ENCODE measurements at places on chromosomes 16 and 17.

DNA sequence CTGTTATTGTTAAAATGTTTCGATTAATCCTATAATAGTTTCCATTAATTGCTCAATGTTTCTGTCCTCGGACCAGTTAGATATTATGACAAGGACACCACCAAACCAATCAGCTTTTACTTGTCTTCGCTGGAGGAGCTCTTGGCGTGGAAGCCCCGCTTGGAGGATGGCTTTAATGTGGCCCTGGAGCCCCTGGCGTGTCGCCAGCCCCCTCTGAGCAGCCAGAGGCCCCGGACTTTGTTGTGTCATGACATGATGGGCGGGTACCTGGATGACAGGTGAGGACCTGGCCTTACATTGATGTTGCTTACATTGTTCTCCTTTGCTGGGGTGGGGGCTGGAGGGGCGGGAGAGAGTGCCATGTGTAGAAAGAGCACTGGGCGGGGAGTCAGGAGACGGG lies 3.0 kb downstream of the ENGASE start:
- DNase-seq, result no peak

- DNase-seq, result no peak
Observed at GRCh38 chr16:87286839-87287626, 30.2 kb downstream of the C16orf95 start.

GRCh38 chr17:61423967-61424649 lies 24.5 kb downstream of the TBX2 start:
- no peak for DNase-seq

DNA sequence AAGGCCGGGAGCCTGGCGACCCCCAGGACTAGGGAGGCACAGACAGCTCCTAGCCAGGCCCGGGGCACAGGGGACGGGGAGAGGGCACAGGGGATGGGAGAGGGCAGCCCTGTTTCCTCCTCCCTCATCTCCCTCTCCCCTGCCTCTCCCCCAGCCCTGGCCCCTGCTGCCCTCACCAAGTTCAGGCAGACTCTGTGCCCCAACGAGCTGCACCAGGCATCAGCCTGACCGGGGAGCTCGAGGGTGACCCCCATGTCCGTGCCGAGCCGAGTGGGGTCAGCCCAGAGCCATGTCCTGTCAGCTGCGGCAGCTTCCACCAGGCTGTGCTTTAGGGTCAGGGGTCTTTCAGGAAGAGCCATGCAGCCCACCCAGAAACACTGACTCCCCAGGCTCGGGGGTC lies 6.0 kb downstream of the CDH15 start:
- DNase-seq, result no peak

DNA sequence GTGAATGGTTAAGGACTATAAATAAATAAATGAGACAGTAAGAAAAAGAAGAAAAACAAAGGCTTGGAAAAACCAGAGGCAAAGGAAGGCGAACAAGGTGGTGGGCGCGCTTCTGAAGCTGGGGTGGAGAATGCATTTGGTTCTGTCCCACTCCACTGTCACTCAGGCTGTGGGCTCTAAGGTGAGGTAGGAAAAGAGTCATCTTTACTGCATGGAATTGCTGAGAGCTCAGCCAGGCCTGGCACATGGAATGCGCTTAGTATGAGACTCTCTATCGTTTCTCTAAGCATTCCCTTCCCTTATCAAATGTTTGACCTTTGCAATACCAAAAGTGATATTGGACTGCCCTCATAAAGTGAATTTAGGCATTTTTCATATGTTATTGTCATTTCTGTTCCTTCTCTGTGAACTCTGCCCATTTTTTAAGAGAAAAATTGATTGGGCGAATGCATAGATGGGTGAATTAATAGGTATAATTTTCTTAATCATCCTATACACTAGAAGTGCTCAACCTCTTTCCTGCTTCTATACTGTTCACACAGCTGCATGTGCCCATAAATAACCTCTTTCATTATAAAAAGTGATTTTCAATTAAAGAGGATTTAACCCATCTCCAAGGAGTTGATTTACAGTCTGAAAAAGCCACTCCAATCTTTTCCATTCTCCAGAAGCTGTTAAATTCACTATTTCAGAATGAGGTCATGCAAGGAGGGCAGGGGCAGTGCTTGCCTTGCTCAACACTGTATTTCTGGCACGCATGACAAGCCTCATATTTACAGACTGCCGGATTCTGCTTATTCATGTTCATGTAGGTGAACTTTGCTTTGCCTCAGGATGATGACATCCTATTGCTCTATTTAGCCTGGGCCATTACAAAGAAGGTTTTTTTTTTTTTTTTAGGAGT lies 87.7 kb downstream of the MYH10 start:
- DNase-seq, result no peak

DNA sequence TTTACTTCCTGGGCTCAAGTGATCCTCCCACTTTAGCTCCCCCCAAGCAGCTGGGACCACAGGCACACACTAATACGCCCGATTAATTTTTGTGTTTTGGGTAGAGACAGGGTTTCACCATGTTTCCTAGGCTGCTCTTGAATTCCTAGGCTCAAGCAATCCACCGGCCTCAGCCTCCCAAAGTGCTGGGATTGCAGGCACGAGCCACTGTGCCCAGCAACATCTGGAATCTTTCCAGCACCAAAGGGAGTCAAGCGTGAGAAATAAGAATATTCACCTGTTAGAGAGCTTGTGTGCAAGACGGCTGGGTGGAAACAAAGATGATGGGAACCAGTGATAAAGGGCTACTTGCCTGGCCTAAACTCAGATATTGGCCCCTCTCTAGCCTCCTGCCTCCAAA lies 14.2 kb upstream of the ALOX12B start:
- DNase-seq, result no peak

GRCh38 chr16:50079397-50080140 lies 13.8 kb downstream of the HEATR3 start:
- no peak for DNase-seq

GRCh38 chr17:66950325-66950724 lies 14.2 kb upstream of the CACNG4 start:
- no peak for DNase-seq

- no peak for DNase-seq
Observed at GRCh38 chr17:75472119-75472518, 15.7 kb downstream of the TMEM94 start.

DNA sequence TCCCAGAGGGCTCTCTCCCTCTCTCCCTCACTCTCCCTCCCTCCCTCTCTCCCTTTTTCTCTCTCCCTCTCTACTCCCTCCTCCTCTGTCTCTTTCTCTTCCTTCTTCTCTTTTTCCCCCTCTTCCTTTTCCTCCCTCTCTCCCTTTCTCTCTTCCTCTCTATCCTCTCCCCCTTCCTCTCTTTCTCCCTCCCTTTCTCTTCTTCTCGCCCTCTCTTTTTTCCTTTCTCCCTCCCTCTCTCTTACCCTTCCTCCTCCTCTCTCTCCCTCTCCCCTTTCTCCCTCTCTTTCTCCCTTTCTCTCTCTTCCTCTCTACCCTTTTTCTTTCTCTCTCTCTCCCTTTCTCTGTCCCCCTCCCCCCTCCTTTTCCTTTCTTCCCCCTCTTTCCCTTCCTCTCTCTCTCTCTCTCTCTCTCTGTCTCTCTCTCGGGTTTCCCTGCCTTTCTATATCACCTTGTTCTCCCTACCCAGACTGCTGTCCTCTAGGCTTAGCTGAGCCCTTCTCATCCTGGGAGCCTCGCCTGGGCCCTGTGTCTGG lies 25.8 kb upstream of the TMEM220 start:
- DNase-seq, result no peak

DNA sequence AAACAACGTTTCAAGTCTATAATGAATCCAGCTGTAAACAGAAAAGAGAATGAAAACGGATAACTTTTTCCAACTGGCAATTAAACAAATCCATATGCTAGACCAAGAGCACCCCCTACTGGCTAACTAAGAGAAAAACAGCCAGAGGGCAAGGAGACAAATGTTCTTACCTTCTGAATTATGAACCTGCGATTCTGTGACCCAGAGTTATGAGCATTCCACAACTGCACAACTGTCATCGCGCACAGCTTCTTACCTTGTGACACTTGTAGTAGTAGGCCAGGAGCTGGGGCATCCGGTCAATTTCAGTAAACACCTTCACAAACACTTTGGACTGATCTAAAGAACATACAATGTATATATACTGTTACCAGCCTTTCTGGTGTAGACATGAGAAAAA lies 18.6 kb downstream of the COG7 start:
- no peak for DNase-seq

GRCh38 chr16:68319185-68319908 lies 8.5 kb downstream of the PRMT7 start:
- DNase-seq, result no peak

- DNase-seq, result no peak
Observed at GRCh38 chr16:77881355-77882030, 93.1 kb downstream of the VAT1L start.

GRCh38 chr17:4125552-4125951 lies 17.3 kb downstream of the ZZEF1 start:
- no peak for DNase-seq

DNA sequence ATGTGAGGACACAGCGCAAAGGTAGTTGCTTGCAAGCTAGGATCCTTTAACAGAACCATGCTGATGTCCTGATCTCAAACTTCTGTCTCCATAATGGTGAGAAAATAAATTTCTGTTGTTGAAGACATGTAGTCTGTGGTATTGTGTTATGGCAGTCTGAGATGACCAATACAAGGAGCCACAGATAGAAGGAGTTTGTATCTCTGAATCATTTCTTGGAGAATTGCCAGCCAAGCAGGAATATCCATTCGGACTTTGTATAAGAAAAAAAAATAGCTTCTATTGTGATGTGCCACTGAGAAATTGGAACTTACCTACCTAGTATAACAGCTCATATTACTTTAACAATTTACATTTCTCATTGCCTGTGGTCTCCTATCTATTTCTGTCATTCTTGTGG lies 447.6 kb upstream of the CA10 start:
- no peak for DNase-seq

DNA sequence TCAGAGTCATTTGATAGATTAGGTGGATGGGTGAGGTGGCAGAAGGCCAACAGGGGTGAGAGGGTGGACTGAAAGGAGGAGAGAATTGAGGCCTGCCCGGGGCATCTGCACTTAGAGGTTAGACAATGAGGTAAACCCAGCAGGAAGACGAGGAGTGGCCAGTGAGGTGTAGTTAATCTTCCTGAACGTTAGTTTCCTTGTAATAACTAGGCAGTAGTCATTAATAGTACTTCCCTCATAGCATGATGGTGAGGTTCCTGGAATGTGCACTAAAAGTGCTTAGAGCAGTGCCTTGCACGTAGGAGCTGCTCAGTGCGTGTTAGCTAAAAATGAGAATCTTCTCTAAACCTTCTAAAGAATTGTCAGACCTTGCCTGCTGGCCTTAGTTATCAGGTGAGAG lies 13.5 kb upstream of the KSR1 start:
- no peak for DNase-seq

DNA sequence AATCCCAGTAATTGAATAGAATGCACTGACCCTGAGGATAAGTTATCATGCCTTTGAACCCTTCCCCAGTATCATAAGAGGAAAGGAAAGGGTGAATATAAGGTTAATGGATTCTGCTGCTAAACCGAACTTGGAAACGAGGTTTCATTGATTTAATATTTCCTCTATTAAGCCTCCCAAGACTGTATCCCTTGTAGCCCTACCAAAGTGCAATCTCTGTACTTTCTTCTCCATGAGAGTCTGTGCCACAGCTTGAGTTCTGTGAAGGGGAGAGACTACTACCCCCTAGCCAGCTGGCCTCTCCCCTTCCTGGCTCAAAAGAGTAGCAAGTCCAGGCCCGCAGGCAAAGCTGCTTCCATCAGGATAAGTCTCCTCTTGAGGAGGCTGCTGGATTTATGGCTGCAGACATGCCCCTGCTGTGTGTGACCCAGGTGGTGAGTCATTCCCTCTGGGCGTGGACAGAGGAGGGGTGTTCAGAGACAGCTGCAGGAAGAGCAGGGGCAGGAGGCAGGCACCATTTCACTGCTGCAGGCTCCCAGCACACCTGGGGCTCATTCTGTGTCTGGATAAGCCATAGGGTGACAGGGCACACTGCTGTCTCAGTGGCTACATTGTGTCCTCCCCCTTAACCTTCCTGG lies 58.4 kb downstream of the TOM1L2 start:
- DNase-seq, result no peak

DNA sequence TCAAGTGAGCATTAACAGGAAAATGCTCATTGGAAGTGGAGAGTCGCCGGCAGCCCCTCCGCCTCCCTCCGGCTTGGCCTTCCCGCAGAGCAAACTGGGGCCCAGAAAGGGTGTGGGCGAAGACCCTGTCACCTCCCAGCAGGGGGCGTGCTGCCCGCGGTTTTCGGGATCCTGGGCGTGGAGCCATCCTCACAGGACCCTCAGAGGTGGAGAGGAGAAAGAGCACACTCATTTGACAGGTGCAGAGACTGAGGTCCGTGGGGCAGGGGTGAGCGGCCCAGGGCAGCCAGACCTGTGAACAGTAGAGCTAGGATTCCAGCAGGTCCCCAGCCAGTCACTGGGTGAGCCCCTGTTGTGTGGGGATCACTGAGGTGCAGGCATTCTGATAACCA lies 1002.9 kb downstream of the KCNJ18 start:
- DNase-seq, result no peak

DNA sequence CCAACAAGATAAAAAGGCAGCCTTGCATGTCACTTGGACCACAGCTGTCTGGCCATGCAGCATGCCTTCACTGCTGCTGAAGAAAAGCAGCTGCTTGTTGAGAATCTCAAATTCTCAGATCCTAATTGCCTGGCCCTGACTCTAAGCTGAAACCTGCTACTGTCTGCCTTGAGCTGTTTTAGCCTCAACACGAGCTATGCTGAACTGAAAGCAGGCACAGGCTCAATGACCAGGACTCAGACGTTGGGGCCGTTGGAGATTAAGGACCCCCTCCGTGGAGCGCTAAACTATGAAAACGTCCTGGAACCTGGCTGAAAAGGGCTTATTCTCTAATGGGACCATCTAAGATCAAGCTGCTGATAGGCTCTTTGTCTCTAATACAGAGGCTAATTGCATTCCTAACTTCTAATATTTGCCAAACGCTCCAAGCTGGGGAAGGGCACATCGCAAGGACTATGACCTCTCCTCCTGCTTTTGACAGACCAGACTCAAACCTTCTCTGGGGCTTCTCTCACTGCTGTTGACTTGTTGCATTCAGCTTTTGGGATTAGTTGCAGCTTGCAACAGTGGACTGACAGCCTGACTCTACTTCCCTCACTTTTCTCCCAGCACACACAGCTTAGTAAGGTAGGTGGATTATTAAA lies 4.6 kb upstream of the PLK1 start:
- DNase-seq, result no peak

DNA sequence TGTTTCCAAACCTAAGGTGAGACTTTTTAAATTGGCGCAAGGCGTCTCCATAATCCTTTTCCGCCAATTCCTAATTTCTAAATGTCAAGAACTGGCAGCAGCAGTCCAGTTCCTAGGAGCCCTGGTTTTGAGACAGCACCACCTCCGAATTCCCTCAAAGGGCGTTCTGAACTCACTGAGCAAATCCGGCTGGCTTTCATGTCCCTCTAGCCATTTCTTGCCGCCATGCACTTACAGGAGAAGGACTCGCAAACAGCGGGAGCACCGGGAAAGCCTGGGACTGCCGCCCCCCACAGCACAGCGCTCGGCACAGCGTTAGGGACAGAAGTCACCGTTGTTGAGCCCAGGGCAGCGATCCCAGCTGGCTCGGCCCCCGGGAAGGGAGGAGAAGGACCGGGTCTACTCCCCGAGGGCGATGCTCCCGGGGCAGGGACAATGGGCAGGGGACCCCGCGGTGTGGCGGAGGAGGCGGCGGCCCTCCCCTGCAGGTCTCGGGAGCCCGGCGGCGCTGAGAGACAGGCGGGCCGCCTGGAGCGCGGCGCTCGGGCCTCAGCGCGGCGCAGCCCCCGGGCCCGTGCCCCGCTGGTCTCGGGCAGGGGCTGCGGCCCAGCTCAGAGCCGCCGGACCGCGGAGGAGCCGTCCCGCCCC lies 545 bp downstream of the ARHGAP17 start:
- DNase-seq, result no peak

Measured in effector memory CD4-positive, alpha-beta T cell (primary cell).